ENCODE measurements at places on chromosomes 16 and 17.
A peak's percentile ranks its signal among the peaks of the same experiment; 100 is the strongest.

- DNase-seq: no peak
Measured at GRCh38 chr17:59345476-59345875, 14.0 kb downstream of the YPEL2 start.

- DNase-seq: no peak
Measured at GRCh38 chr17:1091900-1092299, 87.9 kb downstream of the ABR start.

- no peak for DNase-seq
Measured at GRCh38 chr16:84950906-84951305, 60.4 kb downstream of the ZDHHC7 start.

GRCh38 chr16:78129349-78129748 lies 29.9 kb downstream of the WWOX start:
- no peak for DNase-seq

DNA sequence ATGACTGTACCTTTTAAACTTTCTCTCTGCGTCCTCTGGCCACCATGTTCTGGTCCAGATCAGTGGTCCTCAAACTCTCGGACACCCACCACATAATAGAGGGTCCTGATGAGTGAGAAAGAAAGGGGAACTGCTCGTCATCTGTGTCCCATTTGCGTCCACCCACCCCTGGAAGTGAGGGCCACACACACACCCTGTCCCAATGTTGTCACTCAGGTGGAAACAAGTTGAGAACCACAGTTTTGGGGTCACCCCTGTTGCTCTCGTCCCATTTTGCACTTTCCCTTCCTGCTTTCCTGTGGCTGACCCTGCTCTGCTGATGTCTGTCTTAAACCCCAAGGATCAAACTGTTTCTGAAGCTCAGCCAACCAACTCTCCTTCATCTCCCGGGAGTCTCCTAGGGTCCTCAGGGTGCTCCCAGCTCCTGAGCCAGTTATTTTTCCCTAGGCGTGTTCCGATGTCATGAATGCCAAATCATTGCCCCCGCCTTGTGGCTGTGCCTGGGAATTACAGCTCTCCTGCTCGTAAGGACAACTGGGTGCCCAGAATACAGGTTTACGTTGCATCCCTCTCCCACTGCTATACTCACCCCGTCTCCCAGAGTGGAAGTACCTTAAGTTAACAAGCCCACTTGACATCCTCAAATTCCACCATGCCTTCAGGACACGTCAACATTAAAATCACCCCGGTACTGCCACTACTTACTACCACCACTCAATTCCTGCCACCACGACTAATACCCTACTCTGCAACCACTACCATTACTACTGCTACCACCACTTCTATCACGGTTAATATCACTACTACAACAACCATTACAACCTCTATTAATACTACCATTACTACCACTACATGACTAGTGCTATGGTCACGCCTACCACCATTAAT lies 26.0 kb upstream of the HNF1B start:
- no peak for DNase-seq

- no peak for DNase-seq
Measured at GRCh38 chr16:70726892-70727361, 41.1 kb upstream of the MTSS2 start.

DNA sequence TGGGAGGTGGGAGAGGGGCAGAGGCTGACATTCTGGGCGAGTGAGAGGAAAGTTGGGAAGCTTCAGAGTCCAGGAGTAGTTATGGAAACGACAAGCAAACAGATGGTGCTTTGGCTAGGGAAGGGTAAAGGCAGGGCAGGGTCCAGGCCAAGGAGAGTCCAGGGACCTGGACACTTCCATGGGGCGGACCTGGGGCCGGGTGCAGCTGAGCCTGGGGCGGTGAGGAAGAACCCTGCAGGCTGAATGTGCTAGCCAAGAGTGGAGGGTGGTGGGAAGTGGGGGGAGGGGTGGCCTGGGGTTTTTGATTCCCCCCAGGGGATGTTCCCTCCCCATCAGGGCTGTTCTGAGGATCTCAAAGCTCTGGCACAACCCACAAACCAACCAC lies 2.6 kb downstream of the PPP1R9B start:
- no peak for DNase-seq

- no peak for DNase-seq
Measured at GRCh38 chr17:39742856-39743436, 5.2 kb downstream of the GRB7 start.

- no peak for DNase-seq
Measured at GRCh38 chr16:64531401-64531800, 590.5 kb downstream of the CDH11 start.

DNA sequence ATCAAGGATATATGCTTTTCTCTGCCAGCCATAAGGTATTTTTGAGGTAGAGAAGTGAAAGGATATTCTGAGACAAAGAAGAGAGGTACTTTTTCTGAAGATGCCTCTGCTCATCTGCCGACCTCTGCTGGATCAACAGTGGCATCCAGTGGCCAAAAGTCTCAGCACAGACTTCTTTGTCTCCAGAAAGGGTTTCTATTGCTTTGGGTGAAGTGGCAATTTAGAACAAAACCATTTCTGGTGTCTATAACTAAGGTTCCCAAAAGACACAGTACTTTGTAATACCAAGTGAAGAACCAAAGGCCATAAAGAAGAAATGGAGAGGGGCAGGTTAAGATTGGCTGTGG lies 155.2 kb upstream of the C17orf78 start:
- DNase-seq: no peak

DNA sequence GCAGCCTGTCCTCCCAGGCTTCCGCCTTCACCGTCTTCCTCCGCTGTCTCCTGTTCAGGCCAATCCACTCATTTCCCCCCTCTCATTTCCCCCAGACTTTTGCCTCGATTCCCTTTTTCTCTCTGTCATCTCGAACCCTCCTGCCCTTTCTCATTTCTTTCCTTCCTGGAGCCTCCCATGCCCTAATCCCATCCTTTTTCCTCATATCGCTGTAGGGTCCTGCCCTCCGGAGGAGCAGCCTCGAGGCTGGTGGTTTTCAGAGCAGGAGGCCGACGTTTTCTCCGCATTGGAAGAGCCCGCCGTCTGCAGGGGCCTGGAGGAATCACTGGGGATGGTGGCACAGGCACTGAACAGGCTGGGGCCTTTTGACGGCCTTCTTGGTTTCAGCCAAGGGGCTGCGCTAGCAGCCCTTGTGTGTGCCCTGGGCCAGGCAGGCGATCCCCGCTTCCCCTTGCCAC lies 597 bp downstream of the OVCA2 start:
- DNase-seq: no peak

DNA sequence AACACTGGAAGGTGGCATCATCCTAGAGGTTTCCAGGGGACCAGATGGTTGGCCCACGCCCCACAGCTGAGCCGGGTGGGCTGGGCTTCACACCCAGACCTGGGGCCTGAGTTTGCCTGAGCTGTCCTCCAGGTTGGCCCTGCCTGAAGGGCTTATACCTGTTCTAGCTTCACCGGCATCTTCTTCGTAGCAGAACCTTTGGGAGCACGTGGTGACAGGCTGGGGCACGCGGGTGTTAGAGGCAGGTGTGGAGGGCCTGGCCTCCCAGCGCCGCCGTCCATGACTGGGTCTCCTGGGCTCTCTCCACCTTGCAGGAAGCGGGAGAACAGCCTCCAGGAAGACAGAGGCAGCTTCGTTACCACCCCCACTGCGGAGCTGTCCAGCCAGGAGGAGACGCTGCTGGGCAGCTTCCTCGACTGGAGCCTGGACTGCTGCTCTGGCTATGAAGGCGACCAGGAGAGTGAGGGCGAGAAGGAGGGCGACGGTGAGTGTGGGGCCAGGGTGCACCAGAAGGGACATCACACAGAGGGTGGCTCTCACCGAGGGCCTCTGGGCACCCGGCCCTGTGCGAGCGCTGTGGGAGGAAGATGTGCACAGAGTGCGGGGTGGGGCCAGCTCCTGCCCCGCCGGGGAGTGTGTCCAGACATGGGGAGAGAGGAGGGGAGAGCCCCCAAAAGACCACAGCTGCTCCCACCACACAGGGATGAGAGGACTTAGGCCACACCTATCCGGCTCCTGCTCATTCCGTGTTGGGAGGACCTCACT lies 4.6 kb upstream of the TEDC2 start:
- no peak for DNase-seq

DNA sequence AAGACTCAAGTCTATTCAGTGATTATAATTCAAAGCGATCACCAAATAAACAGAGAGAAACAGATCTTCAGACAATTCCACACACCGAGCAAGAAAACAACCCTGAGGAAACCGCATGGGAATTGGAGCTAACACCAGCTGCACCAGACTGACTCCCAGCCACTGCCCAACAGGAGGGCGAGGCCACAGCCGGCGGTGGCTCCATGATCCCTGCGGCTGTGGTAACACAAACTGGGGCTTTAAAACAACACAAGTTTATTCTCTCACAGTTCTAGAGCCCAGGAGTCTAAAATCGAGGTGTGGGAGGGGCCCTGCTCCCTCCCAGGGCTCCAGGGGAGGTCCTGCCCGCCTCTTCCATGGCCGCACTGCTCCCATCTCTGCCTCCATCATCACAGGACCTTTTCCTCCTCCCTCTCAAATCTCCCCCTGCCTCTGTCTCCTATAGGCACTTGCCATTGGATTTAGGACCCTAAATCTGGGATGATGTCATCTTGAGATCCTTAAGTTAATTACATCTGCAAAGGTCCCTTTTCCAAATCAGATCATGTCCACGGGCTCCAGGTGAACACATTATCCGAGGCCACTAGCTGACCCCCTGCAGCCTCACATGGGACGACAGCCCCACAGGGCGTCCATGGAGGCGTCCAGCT lies 9.7 kb upstream of the HEXD start:
- no peak for DNase-seq

GRCh38 chr17:42748202-42748907 lies 3.5 kb upstream of the EZH1 start:
- no peak for DNase-seq

DNA sequence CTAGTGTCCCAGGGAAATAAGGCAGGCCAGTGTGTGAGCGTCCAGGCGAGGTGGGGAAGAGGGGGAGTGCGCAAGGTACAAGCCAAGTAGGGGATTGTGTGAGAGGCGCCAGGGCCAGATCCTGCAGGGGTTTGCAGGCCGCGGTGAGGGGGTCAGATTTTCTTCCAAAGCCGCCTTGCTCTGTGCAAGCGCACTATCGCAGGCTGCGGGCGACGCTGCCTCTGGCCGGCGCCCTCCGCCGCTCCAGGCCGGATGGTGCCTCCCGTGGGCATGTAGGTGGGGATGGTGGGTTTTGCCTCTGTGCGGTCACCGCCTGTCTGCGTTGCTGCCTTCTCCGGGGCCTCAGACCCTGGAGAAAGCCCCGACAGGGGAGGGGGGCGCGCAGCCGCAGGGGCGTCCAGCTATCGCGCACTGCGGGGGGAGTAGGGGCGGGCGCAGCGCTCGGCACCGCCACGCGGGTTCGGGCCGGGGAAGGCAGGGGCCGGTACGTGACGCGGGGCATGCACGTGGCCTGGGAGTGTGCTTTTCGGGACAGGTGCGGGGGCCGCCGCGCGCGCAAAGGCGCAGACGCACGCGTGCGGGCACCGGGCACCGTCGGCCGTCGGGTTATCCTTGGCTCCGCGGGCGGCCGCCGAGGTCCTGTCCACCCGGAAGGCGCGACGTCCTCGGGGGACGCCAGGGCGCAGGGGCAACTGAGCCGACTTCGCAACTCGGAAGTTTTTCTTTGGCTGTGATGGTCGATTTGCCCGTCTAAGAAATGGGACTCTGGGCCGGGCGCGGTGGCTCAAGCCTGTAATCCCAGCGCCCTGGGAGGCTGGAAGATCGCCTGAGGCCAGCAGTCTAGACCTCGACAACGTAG lies 1.1 kb upstream of the HAPSTR1 start:
- DNase-seq: peak; percentile 21

DNA sequence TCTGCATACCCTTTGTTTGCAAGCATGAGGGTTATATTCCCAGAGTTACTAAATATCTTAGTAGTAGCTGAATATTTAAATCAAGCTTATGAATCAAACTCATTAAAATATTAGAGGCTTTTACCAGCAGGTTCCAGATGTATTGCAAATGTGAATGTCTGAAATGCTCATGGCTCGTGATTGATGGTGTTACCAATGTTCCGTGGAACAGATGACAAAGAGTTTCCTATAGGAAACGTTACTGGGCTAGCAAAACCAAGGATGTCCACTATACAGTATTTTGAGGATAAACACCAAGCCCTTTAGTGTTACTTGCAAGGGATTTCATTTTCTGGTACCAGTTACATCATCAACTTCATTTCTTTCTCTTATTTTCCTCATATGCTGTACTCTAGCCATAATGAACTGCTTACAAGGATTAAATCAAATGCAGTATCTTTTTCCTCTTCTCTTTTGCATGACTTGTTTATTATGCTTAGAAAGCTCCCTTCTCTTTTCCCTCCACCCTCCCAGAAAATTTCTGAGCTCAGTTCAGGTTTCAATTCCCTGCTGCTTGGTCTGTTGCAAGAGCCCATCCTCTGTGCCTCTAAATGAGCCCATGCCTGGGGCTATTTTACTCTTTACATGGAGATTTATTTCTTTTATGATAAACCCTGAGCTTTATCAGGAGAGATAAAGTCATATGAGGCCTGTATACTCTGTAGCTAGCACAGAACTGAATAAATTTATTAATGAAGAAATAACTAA lies 1537.1 kb upstream of the GOT2 start:
- DNase-seq: no peak

DNA sequence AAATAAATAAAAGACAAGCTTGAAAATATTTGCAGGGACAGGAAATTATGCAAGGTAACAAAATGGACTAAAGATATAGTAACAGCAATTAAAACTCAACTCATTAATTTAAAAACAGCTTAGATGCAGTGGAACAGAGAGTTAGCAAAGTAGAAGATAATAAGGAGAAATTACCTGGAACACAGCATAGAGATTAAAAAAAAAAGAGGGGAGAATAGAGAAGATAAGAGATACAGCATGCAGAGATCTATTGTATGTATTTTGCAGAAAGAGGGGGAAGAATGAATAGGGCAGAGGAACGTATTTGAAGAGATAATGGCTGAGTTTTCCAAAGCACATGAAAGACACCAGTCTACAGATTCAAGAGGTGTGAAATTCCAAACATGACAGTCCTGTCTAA lies 8.4 kb upstream of the PIPOX start:
- DNase-seq: no peak

- DNase-seq: no peak
Measured at GRCh38 chr17:46117117-46117516, 76.1 kb downstream of the KANSL1 start.

GRCh38 chr17:49565948-49566491 lies 9.7 kb upstream of the NXPH3 start:
- DNase-seq: no peak

GRCh38 chr17:4232168-4232813 lies 31.5 kb downstream of the ANKFY1 start:
- peak; percentile 15 for DNase-seq

GRCh38 chr17:76714822-76715495 lies 4.2 kb upstream of the MXRA7 start:
- peak; percentile 60 for DNase-seq

GRCh38 chr16:88384222-88385111 lies 1.7 kb downstream of the ZNF469 start:
- no peak for DNase-seq

DNA sequence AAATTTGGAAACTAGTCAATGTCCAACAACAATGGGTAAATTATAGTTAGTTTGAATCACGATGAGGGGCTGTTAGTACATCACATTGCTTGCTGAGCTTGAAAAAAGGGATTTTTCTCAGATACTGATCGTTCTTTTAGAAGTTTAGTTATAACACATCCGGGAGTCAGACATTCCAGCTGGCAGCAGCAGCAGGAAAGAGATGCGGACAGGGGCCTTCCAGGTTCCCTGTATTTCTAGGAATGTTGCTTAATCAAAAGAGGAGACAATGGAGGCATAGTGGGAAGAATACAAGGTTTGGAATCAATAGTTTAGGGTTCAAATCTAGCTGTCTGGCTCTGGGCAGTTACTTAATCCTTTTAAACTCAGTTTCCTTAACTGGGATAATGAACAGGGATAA lies 27.8 kb downstream of the CDK5R1 start:
- DNase-seq: no peak

- DNase-seq: no peak
Measured at GRCh38 chr16:56369202-56369601, 56.1 kb downstream of the AMFR start.

GRCh38 chr16:29290631-29291247 lies 115.8 kb downstream of the NPIPB11 start:
- DNase-seq: peak; percentile 30

All from central memory CD4-positive, alpha-beta T cell (primary cell).